Osteoblast (primary cell): ENCODE measurements at places on chromosomes 12 and 14.

GRCh38 chr14:22380571-22381407 lies 208.2 kb downstream of the DAD1 start:
- DNase-seq: peak; percentile 90

DNA sequence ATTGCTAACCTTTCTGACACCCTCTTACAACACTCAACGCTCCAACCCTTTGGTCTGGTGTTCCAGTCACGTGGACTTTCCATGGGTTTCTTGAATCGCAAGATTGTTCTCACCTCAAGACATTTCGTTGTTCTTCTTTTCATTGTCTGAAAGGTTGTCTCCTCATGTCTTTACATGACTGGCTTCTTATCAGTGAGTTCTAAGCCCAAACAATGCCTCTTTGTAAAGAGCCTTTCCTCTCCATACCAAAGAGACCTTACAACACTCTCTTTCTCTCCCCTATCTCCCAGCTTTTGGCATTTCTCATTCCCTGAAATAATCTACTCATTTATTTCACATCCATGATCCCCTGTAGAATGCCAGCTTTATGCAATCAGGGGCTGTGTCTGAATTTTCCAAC lies 1144.8 kb downstream of the AACS start:
- no peak for DNase-seq

- no peak for DNase-seq
Measured at GRCh38 chr12:52122540-52122871, 43.0 kb downstream of the SMIM41 start.

- DNase-seq: no peak
Measured at GRCh38 chr12:53700567-53700966, 24.7 kb upstream of the ATP5MC2 start.

- no peak for DNase-seq
Measured at GRCh38 chr12:14959126-14959440, 2.3 kb downstream of the ARHGDIB start.

GRCh38 chr12:5718073-5718472 lies 227.0 kb downstream of the ANO2 start:
- no peak for DNase-seq

- DNase-seq: no peak
Measured at GRCh38 chr12:9648701-9649531, 20.6 kb upstream of the CLEC2D start.

DNA sequence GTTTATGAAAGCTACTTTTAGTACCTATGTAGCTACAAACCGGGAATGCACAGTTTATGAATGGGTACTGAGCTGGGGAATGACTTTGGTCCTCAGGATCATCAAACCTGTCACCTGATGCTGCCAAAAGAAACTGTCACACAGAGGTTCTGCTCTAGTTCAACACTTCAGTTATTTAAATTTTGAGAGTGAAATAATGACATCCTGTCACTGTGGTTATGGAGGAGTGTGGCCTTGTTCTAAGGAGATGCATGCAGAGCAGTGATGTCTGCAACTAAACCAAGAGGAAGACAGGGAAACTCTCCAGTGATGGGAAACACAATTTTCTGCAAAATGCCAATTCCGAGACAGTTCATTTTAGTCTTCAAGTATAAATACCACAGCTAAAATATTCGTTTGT lies 4.8 kb upstream of the AEBP2 start:
- DNase-seq: no peak

DNA sequence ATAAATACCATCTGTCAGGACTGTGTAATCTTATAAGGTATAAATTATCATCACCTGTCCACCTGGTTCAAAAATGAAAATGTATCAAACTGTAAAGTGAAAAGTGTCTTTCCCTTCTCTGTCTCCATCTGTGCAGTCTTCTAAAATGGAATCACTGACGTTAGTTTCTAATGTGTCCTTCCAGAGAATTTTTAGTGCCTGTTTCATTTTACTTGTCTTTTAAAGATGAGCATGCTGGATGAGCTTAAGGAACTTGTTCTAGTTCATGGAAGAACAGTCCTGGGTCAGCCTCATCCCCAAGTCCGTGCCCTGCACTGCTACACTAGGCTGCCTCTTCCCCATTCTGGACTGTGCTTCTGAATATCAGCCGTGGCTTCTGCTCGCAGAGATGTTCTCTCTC lies 5.4 kb upstream of the NT5DC3 start:
- DNase-seq: no peak

- DNase-seq: no peak
Measured at GRCh38 chr12:68580911-68581310, 29.8 kb upstream of the RAP1B start.

- no peak for DNase-seq
Measured at GRCh38 chr12:5969974-5970690, 25.1 kb upstream of the ANO2 start.

- peak; percentile 59 for DNase-seq
Measured at GRCh38 chr12:130671556-130671955, 44.5 kb downstream of the RIMBP2 start.

GRCh38 chr12:6868211-6869048 lies 1.1 kb downstream of the TPI1 start:
- DNase-seq: peak; percentile 89

- no peak for DNase-seq
Measured at GRCh38 chr12:68036642-68037041, 47.4 kb downstream of the IFNG-AS1 start.

- no peak for DNase-seq
Measured at GRCh38 chr14:106442857-106443256, 916.5 kb downstream of the TMEM121 start.

DNA sequence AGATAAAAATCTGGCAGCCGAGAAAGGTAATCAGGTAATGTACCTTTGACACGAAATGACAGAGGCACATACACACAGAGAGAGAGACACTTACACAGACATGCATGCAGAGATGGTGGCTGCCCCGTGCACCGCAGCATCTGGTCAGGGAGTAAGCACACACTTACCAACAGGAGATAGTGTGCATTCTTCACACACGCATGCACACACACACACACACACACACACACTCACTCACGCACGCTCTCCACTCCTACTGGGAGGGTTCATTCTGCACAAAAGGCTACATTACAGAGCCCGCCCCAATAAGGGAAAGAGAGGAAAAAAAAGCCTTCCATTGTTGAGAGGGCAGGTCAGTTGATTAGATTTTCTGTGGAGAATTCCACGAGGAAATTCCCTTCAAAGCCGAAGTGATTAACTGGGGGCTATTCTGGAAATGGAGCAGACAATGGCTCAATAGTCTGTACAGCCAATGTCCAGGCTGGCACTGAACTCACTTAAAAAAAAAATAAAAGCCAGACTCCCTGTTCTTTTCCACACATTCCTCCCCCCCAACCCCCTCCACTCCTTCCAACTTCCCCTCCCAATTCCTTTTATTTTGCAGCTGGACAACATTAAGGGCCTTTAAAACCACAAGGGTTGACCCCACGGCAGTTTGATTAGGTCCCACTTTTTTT lies 1.4 kb upstream of the SOX5 start:
- DNase-seq: no peak

DNA sequence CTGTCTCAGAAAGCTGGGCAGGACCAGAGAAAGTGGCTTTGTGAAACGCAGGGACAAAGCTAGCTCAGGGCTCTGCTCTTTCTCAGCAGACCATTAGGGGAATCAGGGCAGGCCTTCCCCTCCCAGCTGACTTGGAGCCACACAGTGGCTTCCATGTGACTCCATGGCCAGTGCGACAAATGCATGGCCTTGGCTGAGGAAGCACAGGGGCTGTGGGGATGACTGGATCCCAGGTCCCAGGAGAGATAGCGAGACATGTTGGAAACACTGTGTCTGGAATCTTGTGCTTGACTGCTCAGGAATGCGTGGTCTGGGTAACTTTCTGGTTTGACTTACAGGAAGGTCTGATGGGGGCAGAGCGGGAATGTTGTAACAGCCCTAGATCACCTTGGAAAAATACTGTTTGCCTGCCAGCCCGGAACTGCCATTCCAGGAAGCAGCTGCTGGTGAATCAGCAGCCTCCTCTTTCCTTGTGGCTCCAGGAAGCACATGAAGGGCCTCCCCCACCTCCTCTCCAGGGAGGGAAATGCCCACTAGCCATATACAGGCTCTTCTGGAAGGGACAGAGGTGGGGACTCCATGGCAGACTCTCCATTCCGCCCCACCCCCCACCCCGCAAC lies 133.5 kb upstream of the HIF1A start:
- peak; percentile 76 for DNase-seq

GRCh38 chr12:115708801-115709200 lies 568.7 kb downstream of the MED13L start:
- DNase-seq: no peak

GRCh38 chr12:11509326-11509725 lies 114.0 kb upstream of the PRB2 start:
- DNase-seq: no peak

GRCh38 chr12:68932128-68932960 lies 627 bp downstream of the CPM start:
- DNase-seq: peak; percentile 71

DNA sequence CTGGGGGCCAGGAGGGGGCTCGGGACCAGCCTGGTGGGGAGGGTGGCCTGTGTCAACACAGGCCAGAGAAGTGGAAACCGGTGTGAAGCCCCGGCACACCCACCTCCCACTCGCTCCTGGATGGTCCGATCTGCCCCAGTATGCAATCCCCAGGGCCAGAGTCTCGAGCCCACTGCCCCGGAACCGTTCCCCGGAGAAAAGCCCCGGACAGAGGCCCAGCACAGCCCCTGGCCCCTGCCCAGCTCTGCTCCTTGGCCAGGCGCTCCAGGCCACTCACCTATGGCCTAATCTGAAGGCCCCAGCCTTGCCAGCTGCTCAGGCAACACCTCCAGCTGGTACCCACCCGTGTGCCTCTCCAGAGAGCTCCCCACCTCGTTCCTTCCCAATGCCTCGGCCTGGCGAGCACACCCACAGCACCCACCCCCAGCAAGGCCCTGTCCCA lies 17.7 kb downstream of the AKT1 start:
- DNase-seq: peak; percentile 60

- no peak for DNase-seq
Measured at GRCh38 chr14:55901291-55901690, 216.9 kb upstream of the PELI2 start.

DNA sequence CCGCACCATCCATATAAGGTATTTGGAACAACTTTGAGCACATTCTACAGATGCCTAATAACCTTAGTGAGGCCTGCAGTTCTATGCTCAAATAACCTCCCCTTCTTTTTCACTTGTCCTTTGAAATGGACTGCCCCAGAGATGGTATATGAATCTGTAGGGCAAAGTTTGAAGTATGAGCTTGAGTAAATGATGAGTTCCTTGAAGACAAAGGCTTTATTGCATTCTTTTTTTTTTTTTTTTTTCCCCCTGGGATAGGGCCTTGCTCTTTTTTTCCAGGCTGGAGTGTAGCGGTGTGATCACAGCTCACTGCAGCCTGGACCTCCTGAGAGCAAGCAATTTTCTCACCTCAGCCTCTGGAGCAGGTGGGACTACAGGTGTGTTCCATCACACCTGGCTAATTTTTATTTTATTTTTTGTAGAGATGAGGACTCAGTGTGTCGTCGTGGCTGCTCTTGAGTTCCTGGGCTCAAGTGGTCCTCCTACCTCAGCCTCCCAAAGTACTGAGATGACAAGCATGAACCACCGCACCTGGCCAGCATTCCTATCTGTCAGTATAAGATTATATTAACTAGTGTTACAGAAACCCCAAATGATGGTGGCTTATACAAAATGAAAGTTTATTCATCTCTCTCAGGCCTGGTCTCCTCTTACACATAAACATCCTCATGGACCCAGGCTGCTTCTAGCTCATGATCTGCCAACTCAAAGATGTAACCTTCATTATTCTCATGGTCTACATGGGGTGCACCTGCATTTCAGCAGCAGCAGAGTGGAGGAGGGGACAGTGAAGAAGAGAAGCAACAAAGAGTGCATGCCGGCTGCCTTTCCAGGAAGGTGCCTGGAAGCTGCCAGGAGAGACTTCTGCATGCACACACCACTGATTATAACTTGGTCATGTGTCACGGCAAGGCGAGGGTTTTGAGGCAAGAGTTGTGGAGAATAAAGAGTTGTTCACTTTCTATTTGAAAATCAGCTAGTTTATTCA lies 101.4 kb downstream of the DUSP16 start:
- no peak for DNase-seq

DNA sequence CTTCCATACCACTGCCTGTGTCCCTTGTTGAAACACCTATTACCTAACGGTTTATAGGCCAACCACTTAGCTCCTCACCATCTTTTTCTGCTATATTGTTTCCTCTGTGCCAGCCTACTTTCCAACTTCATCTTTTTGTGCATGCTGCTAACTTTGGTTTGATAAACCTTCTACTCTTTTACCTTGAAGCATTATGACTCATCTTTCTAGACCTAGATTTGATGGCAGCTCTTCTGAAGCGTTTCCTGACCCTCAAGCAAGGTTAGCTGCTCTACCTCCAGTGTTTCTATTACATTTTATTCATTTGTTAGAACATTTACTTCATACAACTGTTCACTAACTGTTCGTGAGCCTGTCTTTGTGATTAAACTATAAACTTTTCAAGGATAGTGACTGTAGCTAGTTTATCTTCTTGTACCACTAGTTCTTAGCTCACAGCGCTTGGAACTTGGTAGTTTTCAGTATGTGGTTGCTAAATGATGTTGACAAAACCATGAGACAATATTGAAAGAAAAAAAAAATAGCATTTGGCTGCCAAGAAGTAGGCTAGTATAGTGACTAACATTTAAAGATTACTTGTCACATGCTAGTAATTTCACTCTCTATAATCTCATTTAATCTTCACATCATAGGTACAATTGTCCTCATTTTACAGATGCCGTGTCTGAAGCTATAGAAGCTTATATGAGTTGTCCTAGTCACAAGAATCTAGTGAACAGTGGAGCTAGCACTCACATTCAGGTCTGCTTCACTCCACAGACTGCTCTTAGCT lies 79.5 kb downstream of the APAF1 start:
- no peak for DNase-seq

GRCh38 chr12:56616925-56617324 lies 13.2 kb downstream of the BAZ2A start:
- DNase-seq: no peak

DNA sequence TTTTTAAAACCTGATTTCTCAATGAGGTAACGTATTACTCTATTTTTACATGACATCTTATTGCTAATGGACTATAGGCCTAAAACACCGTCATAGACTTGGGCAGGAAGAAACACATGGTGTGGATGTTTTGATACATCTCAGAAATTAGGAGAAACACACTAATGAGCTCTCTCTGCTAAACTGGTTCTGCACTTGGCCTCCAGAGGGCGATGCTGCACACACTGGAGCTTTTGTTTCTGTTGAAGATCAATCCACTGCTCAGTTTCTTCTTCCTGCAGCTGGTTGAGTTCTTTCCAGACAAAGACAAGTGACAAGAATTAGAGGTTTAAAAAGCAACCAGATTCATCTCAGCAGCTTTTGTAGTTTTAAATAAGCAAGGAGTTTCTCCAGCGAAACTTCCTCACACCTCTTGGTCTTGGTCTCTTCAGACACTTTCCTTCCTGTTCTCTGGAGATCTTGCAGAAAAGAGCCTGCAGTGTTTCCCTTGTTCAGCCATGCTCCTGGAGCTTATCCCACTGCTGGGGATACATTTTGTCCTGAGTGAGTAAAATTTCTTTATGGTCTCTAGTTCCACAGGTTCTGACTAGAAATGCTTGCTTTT lies 178.5 kb upstream of the OR4E1 start:
- DNase-seq: no peak

DNA sequence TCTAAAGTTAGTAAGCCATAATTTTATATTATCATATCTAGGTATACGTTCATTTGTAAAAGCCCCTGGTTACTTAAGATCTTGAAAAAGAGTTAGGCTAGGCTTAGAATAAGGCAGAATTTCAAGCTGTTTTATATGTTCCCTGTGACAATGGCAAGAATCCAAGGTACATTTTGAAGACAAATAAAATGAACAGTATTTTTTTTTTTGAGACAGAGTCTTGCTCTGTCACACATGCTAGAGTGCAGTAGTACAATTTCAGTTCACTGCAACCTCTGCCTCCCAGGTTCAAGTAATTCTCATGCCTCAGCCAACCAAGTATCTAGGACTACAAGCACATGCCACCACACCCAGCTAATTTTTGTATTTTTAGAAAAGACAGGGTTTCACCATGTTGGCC lies 139.2 kb downstream of the DUSP6 start:
- no peak for DNase-seq
